ENCODE measurements at places on chromosomes 7 and 10.
A peak's percentile ranks its signal among the peaks of the same experiment; 100 is the strongest.

GRCh38 chr10:73169320-73169719 is 1.4 kb downstream of the FAM149B1 start:
- no peak for DNase-seq

DNA sequence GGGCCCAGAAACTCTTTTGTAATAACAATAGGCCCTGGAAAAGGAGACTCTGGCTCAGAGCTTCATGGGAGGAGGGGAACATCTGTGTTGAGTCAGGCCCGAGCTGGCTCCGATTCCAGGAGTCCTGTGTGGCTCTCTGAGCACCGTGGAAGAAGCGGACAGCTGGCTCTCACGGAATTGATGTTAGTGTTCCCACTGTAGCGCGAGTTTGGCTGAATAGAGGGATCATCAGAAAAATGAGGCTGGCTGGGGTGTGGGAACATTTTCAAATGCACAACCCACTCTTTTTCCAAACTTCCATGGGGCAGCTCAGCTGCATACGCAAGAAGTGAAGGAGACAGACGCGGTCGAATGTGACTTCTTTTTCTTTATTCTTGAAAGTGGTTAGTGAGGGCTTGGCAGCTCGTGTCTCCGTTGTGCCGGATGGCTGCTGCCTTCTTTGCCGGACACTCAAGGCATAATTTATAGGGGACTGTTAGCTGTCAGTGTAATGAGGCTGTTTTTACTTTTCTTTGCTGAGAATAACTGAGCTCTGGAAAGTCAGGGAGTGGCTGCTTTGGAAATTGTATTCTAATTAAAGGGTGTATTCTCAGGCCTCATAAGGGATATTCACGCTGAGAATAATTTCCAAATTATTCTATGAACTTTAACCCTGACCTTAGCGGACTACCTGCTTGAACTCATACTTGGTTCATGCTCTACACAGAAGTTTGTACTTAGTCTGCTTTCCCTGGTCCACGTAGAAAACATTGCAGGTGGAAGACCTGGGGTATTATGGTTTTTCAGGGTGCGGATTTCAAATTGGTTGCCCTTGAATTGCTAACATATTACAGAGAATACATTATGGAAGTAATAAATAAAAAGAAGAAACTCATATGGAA is 23.1 kb downstream of the MDFIC start:
- DNase-seq: peak; percentile 79

- no peak for DNase-seq
Observed at GRCh38 chr7:158357106-158357897, 230.3 kb downstream of the PTPRN2 start.

DNA sequence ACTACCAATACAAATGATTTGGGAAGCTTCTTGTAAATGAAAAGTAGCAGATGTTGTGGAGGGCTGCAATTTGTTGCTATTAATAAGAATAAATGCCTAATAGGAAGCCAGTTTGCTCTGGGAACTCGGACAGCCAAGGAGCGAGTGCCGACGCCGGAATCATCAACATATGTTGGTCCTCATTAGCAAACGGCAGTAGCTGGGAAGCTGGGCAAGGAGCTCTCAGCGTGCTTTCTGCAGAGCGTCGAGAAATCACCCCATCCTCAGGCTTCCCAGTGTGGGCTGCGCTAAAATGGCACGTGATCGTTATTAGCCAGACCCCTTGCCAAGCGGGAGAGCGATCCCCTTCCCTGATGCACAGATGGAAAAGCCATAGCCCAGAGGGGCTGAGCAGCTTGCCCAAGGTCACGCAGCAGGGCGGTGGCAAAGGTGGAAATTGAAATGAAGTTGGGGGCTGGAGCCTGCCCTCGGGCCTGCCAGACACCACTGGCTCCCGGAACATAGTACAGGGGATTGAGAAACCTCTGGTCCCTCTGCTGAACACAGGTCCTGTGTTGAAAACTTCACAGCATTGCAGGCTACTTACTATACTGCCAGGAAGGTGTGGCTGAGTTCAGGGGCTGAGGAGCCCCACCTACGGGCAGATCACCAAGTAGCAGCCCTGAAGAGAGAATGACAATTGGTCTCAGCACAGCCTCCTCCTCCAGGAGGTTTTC is 326.9 kb downstream of the PLXNA4 start:
- DNase-seq: peak; percentile 15

GRCh38 chr7:158518980-158519632 is 68.5 kb downstream of the PTPRN2 start:
- no peak for DNase-seq

DNA sequence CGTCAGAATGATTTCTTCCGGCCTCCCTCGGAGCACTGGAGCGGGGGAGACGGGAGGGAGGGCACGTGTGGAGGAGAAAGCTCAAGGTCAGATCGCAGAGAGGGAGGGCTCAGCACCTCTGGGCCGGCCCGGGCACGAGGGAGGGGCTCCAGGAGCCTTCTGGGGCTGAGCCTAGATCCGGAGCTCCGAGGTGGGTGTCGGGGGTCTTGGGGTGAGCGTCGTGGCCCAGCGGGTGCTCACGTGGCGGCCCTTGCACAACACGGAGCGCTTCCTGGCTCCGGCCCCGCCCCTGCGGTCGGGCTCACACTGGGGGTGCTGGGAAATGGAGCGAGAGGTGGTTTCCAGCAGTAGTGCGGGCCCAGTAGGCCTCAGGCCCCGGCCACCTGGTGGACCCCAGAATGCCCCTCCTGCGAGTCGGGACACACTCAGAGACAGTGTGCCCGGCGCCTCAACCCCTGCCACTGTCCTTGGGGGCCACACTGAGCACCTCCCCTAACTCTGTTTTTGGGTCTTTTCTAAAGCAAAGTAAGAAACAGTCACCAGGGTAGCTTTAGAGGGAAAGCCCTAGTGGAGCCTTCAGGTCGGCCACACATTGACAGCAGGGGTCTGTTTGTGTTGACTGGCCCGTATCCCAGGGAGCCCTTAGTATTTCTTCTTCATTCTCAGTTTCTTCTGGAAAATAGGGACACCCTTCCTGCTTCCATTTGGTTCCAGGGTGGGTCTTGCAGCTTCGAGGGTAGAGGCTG is 798 bp downstream of the PPIF start:
- DNase-seq: peak; percentile 81

DNA sequence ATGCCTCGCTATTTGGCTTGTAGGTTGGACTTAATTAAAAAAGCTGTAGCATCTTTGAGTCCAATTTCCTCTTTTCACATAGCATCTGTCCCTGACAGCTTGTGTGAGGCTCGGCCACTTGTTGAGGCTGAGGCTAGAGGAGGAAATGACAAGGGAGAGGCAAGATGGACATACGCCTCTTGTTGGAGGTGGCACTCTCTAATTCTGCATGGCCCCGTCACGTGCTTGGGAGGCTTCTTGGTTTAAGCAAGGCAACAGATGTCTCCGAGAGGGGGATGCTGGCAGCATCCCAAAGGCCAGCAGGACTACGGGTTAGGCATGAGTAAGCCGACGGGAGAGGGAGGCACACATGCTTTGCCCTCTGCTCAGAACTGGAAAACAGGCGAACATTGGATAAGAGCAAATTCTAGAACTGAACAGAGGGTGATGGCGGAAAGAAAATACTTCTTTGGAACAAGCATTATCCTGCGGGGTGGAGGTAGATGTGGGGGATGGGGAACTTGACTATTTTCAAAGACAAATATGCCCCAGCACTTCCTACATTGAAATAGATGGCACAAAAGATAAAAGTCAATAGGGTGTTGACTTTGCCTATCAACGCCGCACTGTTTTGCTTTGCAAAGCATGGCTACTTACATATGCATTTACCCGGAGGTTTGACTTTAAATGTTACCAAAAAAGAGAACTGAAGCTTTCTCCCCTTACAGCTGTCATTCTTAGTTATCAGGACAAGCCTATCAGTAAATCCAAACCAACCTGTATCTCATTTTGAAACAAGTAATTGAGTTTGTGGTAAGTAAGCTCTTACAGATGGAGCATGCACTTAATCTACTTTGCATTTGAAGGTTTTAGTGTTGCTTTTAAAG is 94.8 kb downstream of the CHN2 start:
- no peak for DNase-seq

DNA sequence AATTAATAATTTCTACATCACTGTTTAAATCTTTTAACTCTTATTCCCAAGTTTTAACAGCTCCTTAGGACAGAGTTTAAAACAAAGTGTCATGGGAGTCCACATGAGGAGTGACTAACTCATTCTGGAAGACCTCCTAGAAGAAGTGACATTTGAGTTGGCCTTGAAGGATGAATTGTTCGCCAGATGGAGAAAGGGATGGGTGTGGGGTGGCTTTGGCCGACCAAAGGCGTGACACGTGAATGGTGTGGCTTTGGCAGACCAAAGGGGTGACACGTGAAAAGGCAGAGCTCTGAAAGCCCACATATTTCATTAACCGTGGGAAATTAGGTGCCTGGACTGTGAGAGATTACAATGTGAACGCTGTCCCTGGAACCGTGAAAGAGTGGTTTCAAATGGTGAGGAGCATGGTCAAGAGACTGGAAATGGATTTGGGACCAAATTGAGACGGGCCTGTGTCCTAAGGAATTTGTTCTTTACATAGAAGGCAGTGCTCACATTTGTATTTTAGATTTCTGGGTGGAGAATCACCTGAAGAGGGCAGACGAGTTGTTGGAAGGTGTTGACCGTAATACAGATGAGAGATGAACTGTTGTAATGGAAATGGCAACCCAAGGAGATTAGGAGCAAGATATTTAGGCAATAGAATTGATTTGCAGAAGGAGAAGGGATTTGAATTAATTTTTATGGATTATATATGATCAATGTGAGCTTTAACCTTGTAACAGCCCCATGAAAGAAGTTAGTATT is 228.1 kb downstream of the BICC1 start:
- no peak for DNase-seq

DNA sequence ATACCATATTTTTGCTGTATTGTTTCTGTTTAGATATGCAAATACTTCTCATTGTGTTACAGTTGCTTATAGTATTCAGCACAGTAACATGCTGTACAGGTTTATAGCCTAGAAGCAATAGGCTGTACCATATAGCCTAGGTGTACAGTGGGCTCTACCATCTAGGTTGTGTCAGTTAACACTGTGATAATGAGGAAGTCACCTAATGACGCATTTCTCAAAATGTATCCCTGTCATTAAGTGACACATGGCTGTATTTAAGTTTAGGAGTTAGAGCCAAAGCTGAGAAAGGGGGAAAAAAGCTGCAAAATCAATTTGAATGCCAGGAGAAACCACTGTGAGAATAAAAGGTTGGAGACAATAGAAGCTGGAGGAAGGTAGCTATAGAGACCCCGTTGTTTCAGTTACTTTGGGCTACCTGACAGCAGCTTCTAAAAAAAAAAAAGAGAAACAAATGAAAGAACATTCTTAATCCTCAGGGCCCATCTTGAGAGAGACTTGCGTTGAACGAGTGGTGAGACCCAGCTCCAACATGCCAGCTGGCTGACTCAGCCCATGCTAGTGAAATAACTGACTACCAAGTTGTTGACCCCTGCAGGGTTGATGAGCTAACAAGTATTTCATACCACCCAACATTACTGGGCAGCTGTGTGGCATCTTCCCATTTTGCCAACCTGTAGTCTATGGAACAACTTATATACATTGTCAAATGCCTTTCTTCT is 8.7 kb downstream of the STARD3NL start:
- peak; percentile 90 for DNase-seq

GRCh38 chr10:117167789-117168674 is 29.3 kb upstream of the KCNK18 start:
- DNase-seq: peak; percentile 56

DNA sequence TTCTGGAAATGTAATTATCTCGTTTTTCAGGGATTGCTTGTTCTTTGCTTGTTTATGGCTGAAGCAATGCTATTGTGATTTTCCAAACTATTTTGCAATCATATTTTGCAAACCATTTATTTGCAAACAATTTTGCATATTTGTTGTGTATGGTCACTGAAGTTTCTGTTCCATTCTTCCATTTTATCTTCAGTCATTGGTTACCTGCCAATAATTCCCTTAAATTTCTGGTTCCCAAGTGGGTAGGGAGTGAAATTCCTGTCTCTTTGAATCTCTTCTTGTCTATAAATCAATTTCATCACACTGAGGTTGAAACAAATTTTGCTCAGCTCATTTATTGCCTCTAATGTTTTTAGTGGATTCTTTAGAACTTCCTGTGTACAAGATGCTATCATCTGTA is 401.7 kb upstream of the VWC2 start:
- no peak for DNase-seq

DNA sequence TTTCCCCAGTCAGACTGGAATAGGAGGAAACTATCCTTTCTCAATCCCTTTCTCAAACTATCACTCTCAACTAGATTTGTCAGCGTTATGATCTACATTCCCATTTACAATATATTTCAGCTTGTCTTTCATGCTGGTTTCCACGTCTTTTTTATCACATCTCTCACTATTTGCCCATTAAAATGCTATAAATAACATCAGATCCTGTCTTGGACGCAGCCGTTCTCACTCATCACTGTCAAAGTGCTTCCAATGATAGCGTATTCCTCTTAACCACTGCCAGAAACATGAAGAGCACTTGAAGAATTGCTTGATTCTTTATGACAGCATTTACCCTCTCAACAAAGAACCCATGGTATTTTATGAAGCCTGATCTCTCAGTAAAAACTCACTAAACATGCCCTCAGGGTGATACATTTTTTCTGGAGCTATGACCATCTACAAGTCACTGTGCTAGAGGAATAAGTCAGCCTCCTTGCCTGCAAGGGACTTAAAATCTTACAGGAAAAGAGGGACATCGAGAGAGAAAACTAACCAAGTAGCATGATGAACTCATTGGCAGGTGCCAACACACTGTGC is 205.6 kb upstream of the PFKP start:
- no peak for DNase-seq

GRCh38 chr7:47724335-47724982 is 142.5 kb upstream of the TNS3 start:
- peak; percentile 15 for DNase-seq

DNA sequence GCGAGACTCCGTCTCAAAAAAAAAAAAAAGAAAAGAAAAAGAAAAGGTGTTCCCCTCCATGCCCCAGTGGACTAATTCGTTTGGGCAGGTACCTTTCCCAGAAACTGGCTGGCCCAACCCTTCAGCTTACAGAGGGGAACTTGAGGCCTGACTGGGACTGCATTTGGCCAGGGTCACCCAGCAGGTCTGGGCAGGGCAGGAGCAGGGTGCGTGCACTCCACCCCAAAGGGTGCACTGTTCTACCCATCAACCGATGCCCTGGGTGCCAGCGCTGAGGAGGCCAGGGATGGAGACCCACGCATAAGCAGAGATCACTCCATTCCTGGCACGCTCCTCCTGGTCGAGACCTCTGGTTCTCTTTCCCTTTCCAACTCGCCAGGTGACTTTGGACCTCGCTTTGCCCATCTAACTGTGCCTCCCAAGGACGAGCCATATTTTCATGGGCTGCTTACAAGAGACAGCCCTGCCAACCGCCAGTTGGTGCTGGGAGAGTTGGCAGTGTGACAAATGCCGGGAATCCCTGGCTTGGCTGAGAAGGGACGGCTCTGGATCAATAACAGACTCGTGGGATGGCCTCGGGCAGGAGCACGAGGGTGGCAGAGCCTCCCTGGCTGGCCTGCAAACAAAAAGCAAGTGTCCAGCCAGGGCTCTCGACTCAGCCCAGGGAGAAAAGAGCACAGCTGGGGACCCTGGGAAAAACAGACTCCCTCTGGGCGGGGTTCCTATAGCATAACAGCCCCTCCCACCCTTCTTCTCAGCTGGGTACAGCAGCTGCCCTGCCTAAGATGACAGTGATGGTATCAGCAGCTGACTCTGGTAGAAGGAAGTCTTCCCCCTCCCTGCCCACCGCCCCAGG is 7.9 kb downstream of the HSPB1 start:
- DNase-seq: peak; percentile 29

Data from MG63 (cell line).